ENCODE measurements at places on chromosomes 16 and 17.
A peak's percentile ranks its signal among the peaks of the same experiment; 100 is the strongest.

DNA sequence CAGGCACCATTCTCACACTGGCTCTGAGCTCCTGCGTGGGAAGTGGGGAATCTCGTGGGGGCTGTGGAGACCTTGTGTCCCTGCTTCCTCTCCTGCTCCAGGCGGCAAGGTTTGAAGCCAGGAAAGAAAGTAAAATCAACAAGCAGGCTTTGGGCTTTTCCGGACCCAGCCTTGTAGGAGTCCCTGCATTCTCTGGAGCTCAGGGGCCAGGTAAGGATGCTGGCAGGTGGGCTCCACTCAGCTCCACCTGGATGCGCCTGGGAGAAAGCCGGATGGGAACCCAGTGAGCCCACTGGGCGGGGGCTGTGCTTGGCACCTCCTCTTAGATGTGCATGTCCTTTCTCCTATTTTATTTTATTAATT is 362.5 kb downstream of the SEC14L1 start:
- H3K4me1 ChIP-seq = peaks cover 13% of the 10 kb centered on the region
- no peak for DNase-seq
- H3K27me3 ChIP-seq = no peaks in the 10 kb centered on the region

DNA sequence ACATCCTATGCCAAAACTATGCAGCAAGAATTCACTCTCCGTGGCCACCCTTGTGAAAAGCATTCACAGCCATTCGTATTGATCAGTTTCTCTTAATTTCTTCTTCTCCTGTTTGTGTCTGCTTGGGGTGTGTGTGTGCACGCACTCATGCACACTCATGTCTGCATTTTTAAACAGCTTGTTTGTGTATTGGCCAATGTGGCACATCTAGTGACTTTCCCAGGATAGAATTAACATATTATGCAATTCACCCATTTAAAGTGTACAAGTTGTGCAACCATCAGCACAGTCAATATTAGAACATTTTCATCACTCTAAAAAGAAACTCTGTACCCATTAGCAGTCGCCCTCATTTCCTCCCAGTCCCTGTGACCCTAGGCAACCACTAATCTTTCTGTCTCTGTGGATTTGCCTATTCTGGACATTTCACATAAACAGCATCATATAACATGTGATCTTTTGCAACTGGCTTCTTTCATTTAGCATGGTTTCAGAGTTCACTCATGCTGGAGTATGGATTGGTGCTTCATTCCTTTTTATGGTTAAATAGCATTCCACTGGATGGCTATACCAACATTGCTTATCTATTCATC is 20.1 kb downstream of the IRX3 start:
- no peak overlapping the region for H3K27ac ChIP-seq
- H3K4me1 ChIP-seq = no peaks in the 10 kb centered on the region
- no peaks in the 10 kb centered on the region for H3K36me3 ChIP-seq

DNA sequence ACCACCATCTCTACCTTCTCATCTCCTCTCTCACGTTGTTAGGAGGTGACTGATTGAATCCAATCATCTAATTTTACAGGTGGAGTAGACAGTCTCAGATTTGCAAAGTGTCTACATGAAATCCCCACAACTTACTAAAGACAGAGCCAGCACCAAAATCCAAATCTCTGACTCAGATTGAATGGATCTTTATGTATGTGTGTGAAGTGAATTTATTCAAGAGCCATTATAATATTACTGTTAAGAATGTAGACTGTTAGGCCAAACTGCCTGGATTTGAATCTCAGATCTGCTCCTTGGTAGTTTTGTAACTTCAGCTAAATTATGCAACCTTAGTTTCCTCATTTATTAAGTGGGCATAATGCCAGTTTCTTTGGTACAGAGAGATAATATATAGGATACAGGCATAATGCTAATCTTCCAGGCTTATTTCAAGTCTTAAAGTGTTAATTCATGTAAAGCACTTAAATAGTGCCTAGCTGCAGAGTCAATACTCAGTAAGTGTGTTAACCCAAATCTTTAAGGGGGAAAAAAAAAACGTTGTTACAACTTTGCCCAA is 12.7 kb downstream of the CNEP1R1 start:
- H3K4me1 ChIP-seq = no peaks in the 10 kb centered on the region
- peaks cover 6% of the 10 kb centered on the region for H3K36me3 ChIP-seq
- H3K4me3 ChIP-seq = no peak overlapping the region
- DNase-seq = no peak

DNA sequence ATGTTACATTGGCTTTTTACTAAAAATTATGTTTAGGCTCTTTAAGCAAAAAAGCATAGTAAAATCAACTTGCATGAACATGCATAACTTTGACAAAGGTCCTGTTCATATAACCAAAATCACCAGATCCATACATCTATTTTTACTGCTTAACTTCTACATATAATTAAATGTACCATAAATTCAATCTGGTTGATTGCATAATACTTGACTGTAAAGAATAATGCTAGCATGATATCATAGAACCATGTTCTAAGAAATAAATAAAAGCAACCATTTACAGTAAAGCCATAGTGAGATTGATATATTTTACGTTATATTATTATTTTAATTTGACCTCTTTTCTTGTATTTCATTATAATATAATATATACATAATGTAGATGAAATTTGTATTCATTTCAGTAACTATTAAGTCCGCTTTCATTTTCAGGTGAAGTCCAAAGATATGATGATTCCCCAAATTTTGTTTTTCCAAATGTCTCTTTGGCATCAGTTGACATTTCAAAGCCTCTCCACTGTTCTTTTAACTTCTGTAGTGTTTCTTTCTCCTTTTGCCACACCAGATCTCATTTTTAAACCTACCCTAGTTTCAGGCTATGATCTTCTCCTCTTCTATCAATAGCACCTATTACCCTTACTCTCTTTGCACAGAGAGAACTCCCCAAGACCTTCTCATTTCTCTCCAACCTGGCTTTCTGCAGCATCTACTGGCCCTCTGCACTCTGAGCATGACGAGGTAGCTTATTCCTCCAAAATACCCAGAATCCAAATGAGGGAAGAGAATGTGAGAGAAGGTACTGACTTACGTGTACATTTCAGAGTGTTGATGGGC is 1.8 kb downstream of the APOH start:
- H3K36me3 ChIP-seq = no peaks in the 10 kb centered on the region
- H3K4me1 ChIP-seq = no peaks in the 10 kb centered on the region
- no peaks in the 10 kb centered on the region for H3K27me3 ChIP-seq
- no peak overlapping the region for H3K4me3 ChIP-seq

GRCh38 chr17:14118951-14119350 is 49.6 kb downstream of the COX10 start:
- H3K36me3 ChIP-seq = no peaks in the 10 kb centered on the region
- no peak overlapping the region for H3K27ac ChIP-seq
- no peaks in the 10 kb centered on the region for H3K4me1 ChIP-seq
- no peak for DNase-seq
- H3K27me3 ChIP-seq = no peaks in the 10 kb centered on the region
- no peak overlapping the region for H3K4me3 ChIP-seq

DNA sequence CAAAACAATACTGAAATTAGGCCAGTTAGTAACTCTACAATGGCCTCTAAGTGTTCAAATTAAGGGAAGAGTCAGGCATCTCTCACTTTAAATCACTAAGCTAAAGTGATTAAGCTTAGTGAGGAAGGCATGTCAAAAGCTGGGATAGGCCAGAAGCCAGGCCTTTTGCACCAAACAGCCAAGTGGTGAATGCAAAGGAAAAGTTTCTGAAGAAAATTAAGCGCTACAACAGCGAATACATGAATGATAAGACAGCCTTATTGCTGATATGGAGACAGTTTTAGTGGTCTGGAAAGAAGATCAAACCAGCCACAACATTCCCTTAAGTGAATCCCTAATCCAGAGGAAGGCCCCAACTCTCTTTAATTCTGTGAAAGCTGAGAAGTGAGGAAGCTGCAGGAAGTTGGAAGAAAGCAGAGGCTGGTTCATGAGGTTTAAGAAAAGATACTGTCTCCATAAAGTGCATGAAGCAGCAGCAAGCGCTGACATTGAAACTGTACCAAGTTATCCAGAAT is 12.1 kb downstream of the RFWD3 start:
- H3K27me3 ChIP-seq = no peaks in the 10 kb centered on the region
- H3K27ac ChIP-seq = no peak overlapping the region
- H3K4me1 ChIP-seq = no peaks in the 10 kb centered on the region
- H3K36me3 ChIP-seq = peaks cover 22% of the 10 kb centered on the region

- no peaks in the 10 kb centered on the region for H3K36me3 ChIP-seq
- H3K27me3 ChIP-seq = no peaks in the 10 kb centered on the region
- H3K27ac ChIP-seq = no peak overlapping the region
- H3K4me1 ChIP-seq = no peaks in the 10 kb centered on the region
- H3K4me3 ChIP-seq = no peak overlapping the region
- no peak for DNase-seq
Observed at GRCh38 chr17:71502443-71502842, 618.4 kb upstream of the SOX9 start.

- peak; percentile 70 for DNase-seq
- H3K4me3 ChIP-seq = peak within 1 kb of the TSS; percentile 99
- H3K27me3 ChIP-seq = no peaks in the 10 kb centered on the region
- H3K36me3 ChIP-seq = peaks cover 18% of the 10 kb centered on the region
Observed at GRCh38 chr17:42798383-42799380, at the start of the genes CNTD1 and COA3. CNTD1 (plus strand) TSS chr17:42798861; CDS start chr17:42799068, 207 bp downstream. COA3 (minus strand) TSS chr17:42798704; CDS start chr17:42798681, 23 bp downstream.

DNA sequence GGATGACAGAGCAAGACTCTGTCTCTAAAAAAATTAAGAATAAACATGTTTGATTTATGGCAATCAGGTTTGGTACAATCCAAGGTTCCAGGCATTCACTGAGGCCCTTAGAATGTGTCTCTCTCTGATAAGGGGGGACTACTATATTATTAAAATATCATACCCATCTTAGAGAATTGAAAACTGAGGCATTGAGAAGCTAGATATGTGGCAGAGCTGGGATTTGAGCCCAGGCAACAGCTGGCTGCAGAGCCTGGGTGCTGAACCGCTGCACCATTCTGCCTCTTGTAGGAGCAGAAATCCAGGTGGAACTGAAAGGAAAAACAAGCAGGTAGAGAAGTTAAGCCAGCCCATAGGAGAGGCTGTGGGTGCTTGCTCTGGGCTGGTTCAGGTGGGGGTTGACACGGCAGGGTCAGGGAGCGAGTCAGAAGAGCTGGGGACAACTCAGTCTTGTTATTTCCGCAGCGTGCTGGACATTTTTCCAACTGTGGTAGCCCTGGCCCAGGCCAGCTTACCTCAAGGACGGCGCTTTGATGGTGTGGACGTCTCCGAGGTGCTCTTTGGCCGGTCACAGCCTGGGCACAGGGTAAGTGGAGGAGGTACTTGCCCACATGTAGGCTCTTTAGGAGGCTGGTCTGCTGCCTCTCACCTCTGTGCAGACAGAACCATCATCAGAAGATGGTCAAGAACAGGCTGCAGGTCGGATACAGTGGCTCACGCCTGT is 62.5 kb downstream of the WIPI1 start:
- H3K4me3 ChIP-seq = no peak overlapping the region
- DNase-seq = no peak
- H3K36me3 ChIP-seq = no peaks in the 10 kb centered on the region
- H3K27me3 ChIP-seq = no peaks in the 10 kb centered on the region
- peaks cover 5% of the 10 kb centered on the region for H3K4me1 ChIP-seq

DNA sequence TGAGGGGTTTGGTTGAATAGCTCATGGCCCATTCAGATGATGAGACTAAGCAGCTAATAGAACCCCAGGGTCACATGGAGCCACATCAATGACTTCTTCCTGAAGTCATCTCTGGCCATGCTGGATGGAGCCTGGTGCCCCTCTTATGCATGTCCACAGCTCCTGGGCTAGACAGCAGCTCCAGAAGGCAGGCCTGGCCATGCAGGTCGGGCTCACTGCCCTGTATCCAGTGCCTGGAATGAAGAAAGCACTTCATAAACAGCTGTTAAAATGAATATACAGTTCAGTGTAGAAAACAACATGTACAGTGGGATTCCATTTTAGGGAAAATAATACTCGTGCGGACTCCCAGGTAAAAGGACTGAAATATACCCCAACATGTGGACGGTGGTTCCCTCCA is 73.9 kb downstream of the GNAO1 start:
- H3K27ac ChIP-seq = no peak overlapping the region
- DNase-seq = no peak
- peaks cover 19% of the 10 kb centered on the region for H3K36me3 ChIP-seq
- H3K4me3 ChIP-seq = no peak overlapping the region

DNA sequence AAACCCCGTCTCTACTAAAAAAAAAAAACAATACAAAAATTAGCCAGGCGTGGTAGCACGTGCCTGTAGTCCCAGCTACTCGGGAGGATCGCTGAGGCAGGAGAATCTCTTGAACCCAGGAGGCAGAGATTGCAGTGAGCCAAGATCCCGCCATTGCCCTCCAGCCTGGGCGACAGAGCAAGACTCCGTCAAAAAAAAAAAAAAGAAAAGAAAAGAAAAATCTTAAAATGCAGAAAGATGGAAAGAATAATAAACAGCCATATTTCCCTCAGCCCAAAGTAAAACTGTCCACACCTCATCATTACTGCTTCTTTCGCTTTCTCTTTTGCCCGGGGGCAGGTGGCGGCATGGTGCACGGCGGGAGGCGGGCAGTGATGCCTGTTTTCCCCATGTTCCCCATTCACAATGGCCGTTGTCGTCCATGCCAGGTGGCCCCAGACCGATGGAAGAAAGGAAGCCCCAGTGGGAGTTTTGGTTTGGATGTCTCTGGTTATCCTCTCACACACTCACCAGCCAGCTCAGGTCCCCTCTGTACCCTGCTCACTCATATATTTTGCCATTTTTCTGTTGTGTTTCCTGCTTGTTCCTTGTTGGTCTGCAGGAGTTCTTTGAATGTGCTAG is 37.0 kb upstream of the PEMT start:
- H3K27ac ChIP-seq = no peak overlapping the region
- no peak overlapping the region for H3K4me3 ChIP-seq
- H3K4me1 ChIP-seq = peaks cover 6% of the 10 kb centered on the region
- H3K27me3 ChIP-seq = no peaks in the 10 kb centered on the region
- no peaks in the 10 kb centered on the region for H3K36me3 ChIP-seq

DNA sequence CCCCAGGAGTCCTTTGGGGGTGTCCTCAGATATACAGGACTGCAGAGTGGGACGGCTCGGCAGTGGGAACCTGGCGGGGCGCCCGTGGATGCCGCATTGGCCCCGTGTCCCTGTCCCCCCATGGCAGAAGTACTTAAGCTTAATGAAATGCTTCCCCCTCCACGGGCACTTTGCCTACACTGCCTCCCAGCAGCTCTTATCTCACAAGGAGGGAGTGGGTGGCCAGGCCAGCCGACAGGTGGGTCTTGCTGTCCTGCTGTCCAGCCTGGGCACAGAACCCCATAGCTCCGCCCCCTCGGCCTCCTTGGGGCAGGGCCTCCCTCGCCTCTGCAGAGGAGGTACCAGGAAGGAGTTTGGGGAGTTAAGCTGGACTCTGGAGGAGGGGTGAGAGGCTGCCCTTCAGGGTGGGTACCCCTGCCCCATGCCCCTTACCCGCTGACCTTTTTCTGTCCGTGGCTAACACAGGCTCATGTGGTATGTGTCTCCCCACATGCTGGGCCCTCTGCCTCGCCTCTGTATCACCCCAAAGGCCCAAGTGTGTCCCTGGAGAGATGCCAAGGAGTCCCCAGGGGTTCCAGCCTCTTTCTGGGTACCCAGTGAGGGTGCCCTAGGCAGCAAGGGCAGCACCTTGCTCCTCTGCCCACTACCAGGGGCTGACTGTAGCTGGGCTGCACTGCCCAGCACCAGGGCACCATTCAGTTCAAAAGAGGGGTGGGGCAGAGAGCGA is 8.7 kb downstream of the THRA start:
- H3K36me3 ChIP-seq = peaks cover 41% of the 10 kb centered on the region
- no peaks in the 10 kb centered on the region for H3K27me3 ChIP-seq
- H3K27ac ChIP-seq = peak overlapping the region; percentile 98
- H3K4me1 ChIP-seq = peaks cover 99% of the 10 kb centered on the region
- no peak for DNase-seq

GRCh38 chr16:27600381-27600780 is 50.4 kb downstream of the KATNIP start:
- H3K27ac ChIP-seq = no peak overlapping the region
- DNase-seq = no peak
- H3K4me3 ChIP-seq = no peak overlapping the region
- no peaks in the 10 kb centered on the region for H3K27me3 ChIP-seq

- no peak for DNase-seq
- no peak overlapping the region for H3K27ac ChIP-seq
- H3K4me1 ChIP-seq = no peaks in the 10 kb centered on the region
Observed at GRCh38 chr16:5533321-5533888, 435.8 kb upstream of the EEF2KMT start.

Measured in spinal cord (tissue), 10 donors.